Fibroblast of skin of left quadriceps (primary cell): ENCODE measurements at places on chromosomes 4 and X.

- no peak for DNase-seq
These were observed 57.4 kb downstream of the SPOCK3 start for GRCh38 chr4:167176723-167177367.

DNA sequence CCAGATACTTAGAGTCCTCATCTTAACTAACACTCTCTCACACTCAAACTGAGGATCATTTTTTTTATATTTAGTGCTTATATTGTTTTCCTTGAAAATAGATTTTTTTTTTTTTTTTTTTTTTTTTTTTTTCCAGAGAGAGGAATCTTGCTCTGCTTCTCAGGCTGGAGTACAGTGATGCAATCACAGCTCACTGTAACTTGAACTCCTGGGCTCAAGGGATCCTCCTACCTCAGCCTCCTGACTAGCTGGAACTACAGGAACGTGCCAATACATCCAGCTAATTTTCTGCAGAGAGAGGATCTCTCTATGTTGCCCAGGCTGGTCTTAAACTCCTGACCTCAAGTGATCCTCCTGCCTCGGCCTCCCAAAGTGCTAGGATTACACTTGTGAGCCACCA, 650.3 kb upstream of the ATOH1 start:
- DNase-seq, result no peak

DNA sequence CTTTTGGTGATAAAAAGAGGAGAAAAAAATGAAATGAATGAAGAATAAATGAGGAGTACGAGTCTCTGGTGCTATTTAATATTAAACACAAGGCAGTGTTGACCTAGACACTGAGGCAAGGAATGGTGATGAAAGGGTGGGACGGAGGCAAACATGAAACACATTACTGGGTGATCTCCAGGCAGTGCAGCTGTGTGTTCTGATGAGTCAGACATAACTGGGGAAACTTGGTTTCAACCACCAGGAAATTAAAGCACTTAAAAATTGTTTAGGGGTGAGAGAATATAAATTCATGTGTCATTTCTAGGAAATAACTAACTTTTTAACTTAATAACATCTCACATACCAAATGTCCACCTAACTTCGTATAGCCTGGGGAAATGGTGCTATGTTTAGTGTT, 19.7 kb upstream of the CXCL6 start:
- peak; percentile 85 for DNase-seq

DNA sequence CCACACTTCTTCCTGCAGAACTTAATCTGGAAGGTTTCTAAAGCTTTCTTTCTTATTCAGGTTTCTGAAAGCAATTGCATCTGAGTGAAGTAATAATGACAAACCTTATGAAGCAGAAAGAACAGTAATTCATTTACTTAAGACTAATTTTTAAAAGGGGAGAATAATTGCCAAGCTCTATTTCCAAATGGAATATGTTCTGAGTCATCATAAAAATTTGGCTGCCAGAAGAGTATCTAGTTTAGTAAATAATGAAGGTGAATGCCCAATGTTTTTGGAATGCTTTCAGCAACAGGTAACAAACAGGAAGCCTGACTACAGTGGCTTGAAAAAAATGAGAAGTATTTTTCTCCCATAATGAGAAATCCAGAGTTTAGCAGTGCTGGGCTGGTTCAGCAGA, 227.3 kb upstream of the TET2 start:
- no peak for DNase-seq

GRCh38 chr4:17763931-17764330, 17.5 kb downstream of the FAM184B start:
- DNase-seq, result no peak

GRCh38 chrX:23540532-23540931, 126.8 kb upstream of the PRDX4 start:
- no peak for DNase-seq

DNA sequence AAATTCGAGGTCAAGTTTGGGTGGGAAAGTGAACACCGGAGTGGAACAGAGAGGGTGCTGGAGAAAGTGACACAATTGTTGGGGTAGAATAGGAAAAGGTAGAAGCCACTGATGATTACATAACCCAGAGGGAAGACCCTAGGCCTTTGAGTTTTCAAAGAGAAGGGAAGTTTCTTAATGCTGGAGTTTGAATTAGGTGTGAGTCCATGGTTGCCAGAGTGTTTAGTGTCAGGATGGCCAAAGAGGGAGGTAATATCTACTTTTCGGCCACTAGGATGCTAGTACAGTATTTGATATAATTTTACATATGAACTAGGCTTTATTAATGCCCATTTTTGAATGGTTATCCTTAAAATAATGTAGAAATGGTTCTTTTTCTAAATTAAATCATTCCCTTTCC, 5.4 kb downstream of the BCORL1 start:
- DNase-seq, result no peak

- no peak for DNase-seq
These were observed 352.8 kb upstream of the ATOH1 start for GRCh38 chr4:93475730-93476129.

DNA sequence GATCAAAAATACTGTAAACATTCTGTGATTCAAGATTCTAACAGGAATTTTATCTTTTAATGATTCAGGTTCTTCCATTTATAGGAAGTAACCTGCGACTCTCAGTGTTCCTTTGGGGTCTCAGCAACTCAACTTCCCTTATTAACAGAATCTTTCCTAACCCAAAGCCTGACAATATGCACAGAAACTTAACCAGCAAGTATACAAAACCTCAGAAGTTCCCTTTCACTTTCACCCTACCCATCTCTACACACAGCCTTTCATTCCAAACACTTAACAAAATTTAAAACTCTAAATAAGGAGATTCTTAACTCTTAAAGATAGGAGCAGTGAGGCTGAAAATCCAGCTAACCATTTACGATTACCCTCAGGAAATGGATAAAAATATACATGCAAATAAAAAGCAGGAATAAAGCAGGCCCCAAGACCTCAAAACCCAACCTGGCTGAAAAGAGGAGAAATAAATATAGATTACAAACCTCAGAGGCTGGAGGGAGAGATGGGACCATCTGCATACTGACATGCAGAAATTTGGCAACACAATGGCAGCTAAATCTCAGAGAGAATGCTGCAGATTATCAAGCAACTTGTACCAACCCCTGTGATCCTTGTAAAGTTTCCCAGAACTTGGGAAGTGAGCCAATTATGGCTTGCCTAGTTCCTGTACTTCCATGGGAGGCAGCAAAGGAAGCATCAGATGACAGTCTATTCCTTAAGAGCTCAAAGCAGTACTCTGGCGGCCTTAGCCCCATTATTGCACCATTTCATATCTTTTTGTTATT, 101.0 kb downstream of the ATP11C start:
- peak; percentile 50 for DNase-seq

DNA sequence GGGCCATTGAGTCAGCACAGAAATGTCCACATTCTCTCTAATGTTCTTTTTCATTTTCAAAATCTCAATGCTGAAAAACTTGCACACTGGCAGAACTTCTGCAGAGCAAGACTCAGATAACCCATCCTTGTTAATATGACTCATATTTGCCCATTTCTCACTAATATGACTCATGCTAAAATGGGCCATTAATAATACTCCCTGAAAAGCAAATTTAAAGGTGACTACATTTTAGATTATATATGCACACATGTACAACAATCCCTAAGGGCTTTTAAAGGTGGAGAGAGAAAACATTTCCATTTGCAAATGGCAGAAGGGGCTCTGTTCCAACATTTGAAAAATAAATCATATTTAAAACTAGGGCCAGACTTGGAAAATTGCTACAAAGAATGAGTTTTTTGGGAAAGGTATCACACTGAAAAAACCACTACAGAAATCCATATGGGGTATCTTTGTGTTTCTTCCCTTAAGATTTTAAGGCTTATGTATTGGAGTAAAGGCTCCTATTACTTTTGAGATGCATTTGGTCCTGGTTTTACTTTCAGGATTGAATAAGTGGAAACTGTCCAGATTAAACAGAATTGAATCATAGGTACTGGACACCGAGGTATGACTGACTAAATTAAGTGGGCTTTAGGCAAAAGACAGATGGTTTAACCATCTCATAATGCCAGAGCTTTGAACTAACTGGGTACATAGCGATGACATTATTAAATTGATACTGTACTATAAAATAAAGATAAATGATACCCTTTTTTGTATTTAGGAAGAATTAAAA, 30.0 kb downstream of the TLR2 start:
- peak; percentile 23 for DNase-seq

GRCh38 chrX:23811656-23812055, 28.7 kb downstream of the SAT1 start:
- no peak for DNase-seq

DNA sequence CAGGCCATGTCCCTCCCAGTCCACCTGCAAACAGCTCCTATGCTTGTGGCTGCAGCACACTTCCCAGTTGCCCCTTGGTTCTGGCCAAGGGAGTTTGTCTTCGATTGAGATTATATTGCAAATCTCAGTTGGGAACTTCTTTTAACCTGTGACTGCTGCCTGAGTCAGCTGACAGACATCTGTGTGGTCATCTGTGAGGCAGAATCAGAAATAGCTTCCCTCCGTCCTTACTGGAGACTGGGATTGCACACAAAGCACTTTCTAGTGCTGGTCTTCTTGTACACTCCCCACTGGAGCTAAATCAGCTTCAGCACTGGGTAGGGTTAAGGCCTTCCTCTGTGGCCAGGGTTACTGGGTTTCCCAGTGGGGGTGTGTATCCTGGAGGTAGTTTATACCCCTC, 34.3 kb downstream of the ZNF330 start:
- no peak for DNase-seq
